ENCODE measurements at places on chromosomes 6 and 20.

DNA sequence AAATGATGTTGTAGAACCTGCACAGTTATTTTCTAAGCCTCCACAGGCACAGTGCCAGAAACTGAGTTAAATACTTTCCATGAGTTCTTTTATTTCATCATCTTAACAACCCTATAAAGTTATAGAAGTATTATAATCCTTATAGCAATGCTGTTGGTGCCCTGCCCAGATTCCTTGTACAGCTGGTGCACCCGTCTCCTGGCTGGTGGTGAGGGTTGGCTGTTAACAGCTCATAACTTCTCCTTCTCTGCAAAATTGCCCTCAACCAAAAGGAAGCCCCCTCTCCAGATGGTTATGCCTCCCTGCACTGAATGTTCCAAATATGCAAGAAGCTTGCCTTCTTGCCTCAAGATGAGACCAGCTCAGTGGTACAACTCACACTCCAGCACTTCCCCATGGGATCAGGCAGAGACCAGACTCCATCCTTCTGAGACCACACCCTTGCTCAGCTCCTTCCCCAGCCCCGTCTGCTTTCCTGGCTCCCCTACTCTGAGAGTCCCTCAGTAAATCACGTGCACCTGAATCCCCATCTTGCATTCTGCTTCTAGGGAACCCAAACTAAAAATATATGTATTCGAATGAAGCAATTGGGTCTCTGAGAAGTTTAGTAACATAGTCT, 304.4 kb upstream of the PLCB4 start:
- H3K4me3 ChIP-seq: no peak overlapping the region
- no peak overlapping the region for H3K27ac ChIP-seq
- no peaks in the 10 kb centered on the region for H3K36me3 ChIP-seq
- no peaks in the 10 kb centered on the region for H3K27me3 ChIP-seq

- H3K4me1 ChIP-seq: peaks cover 3% of the 10 kb centered on the region
- H3K36me3 ChIP-seq: no peaks in the 10 kb centered on the region
- no peak overlapping the region for H3K4me3 ChIP-seq
- no peak overlapping the region for H3K27ac ChIP-seq
Observed at GRCh38 chr6:169726963-169727362, 2.7 kb upstream of the PHF10 start.

- no peak overlapping the region for H3K27ac ChIP-seq
- no peaks in the 10 kb centered on the region for H3K4me1 ChIP-seq
- H3K4me3 ChIP-seq: no peak overlapping the region
- H3K36me3 ChIP-seq: no peaks in the 10 kb centered on the region
- DNase-seq: no peak
Observed at GRCh38 chr20:18430172-18430826, 36.5 kb downstream of the DZANK1 start.

DNA sequence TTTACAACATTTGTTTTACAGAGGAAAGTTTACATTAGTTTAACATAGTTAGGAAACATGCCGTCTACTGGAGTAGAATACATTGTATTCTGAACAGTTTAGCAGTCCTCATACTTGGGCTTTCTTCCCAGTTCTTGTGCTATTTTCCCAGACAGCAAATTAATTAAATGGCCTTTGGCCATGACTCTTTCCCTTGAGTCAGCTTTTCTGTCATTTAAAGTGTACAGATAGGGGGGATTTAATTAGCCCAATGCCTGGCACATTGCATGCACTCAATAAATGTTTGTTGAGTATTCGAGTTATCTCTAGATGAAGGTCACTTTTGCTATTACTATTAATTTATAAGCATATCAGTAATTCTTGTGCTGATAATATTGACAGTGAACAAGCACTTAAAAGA, 1.6 kb downstream of the TMEM244 start:
- H3K27me3 ChIP-seq: no peaks in the 10 kb centered on the region
- H3K36me3 ChIP-seq: no peaks in the 10 kb centered on the region
- no peak overlapping the region for H3K27ac ChIP-seq
- no peak for DNase-seq
- no peak overlapping the region for H3K4me3 ChIP-seq

GRCh38 chr6:158471339-158471738, 88.6 kb upstream of the TMEM181 start:
- no peaks in the 10 kb centered on the region for H3K4me1 ChIP-seq
- no peak overlapping the region for H3K4me3 ChIP-seq
- H3K27ac ChIP-seq: no peak overlapping the region
- H3K36me3 ChIP-seq: no peaks in the 10 kb centered on the region
- H3K27me3 ChIP-seq: no peaks in the 10 kb centered on the region
- no peak for DNase-seq

DNA sequence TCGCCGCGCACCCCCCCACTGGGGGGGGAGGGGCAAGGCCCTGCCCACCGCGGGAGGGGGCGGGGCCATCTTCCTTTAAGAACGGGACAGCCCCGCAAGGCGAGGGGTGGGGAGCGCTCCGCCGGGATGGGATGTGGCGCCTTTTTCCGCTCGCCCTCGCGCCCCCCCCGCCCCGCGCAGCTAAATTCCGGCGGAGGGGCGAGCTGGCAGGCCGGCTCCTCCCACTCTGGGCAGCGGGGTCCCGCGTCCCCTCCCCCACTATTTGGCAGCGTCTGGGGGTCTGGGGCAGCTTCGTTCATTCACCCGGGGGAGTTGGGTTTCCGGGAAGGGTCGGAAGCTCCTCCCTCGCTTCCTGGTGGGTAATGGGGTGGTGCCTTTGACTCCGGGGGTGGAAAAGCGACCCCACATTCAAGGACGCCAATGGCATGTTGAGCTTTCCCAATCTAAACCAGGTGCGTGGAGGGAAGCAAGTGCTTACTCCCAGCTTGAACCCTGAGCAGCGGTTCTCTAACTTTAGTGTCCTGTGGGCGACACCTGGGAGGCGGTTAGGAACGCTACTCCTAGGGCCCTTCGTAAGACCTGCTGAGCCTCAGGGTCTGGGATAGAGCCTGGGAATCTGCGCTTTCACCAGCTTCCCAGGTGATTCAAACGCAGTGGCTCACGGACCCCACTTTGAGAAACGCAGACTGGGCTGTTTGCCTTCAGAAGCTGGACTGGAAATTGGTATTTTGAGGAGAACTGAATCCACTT, 927 bp downstream of the ASXL1 start:
- no peaks in the 10 kb centered on the region for H3K27me3 ChIP-seq
- H3K36me3 ChIP-seq: no peaks in the 10 kb centered on the region
- peak overlapping the region; percentile 96 for H3K4me3 ChIP-seq

DNA sequence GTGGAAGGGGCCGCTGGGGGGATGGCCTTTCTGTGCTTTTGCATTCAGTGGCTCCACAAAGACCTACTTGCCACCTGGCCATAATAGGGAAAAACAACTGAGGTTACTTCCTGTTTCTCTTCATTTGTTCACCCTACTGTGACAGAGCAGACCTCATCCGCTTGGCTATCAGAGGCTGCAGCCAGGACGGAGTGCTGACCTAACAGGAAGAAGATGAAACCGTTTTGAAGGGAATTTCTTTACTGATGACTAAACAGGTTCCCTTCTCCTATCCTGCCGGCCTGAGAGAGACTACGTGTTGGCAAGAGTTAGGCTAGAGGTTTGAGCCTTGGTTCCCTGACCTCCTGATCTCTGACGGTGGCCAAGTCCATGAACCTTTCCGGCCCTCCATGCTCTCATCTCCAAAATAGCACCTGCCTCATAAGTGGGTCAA, 21.3 kb downstream of the PRR18 start:
- H3K4me3 ChIP-seq: no peak overlapping the region
- H3K27ac ChIP-seq: no peak overlapping the region
- H3K27me3 ChIP-seq: no peaks in the 10 kb centered on the region
- H3K36me3 ChIP-seq: no peaks in the 10 kb centered on the region
- H3K4me1 ChIP-seq: no peaks in the 10 kb centered on the region
- no peak for DNase-seq

DNA sequence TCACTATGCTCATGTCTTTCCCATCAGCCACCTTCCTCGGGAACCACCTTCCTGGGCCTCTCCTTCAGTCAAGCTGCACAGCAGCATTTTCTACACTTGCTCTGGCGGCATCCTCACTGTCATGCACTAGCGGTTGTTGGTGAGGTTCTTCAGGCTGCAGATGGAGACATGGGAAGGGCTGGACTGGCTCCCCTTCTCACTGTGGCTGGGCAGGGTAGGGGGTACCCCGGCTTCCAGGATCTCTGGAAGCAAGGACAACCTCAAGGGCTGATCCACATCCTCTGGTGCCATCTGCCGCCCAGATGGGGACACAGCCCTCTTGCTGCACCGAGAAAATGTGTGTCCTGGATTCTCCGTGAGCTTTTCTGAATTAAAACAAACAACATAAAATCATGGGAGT, 180.1 kb upstream of the RNF24 start:
- no peaks in the 10 kb centered on the region for H3K36me3 ChIP-seq
- no peak overlapping the region for H3K4me3 ChIP-seq
- H3K27ac ChIP-seq: no peak overlapping the region
- no peak for DNase-seq
- no peaks in the 10 kb centered on the region for H3K27me3 ChIP-seq

- no peak overlapping the region for H3K4me3 ChIP-seq
- H3K27ac ChIP-seq: no peak overlapping the region
- H3K27me3 ChIP-seq: no peaks in the 10 kb centered on the region
- no peaks in the 10 kb centered on the region for H3K36me3 ChIP-seq
Observed at GRCh38 chr20:4099905-4100675, 84.7 kb upstream of the RNF24 start.

DNA sequence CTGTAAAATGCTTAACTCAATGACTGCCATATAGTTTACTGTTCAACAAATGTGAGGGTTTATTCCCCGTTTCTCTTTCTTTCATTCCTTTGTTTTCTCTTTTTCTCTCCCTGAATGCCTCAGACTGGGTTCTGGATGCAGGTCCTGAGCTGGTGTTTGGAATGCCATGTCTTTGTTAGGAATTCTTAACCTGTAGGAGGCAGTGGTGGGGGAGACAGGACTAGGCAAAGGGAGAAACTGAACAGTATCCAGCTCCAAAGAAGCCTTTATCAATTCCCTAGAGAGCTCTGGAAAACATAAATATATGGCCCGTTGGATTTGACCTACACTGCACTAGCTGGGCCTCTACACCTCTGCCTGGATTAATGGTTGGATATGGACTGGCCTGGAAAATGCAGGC, 621.2 kb upstream of the SLC35B3 start:
- H3K36me3 ChIP-seq: no peaks in the 10 kb centered on the region
- H3K27ac ChIP-seq: no peak overlapping the region
- no peak overlapping the region for H3K4me3 ChIP-seq
- no peaks in the 10 kb centered on the region for H3K27me3 ChIP-seq
- H3K4me1 ChIP-seq: no peaks in the 10 kb centered on the region

DNA sequence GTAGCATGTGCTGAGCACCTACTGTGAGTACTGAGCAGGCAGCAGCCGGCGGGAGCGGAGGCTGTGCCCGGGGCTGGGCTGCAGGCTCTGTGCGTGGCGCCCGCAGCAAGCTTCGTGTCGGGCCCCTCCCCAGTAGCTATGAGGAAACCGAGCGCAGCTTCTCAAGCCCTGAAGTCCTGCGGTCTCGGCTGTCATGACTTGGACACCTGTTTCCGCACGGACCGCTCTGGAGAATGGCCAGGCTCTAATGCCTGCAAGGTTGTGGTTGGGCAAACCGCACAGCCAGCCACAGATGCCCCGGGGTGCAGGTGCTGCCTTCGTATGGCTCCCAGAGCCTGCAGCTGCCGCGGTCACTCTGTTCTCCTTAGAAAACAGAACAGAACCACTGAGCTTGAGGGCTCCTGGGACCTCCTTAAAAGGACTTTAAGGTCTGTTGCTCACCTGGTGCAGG, 33.7 kb downstream of the PYGB start:
- H3K27ac ChIP-seq: no peak overlapping the region
- DNase-seq: peak; percentile 37
- no peaks in the 10 kb centered on the region for H3K4me1 ChIP-seq
- H3K4me3 ChIP-seq: no peak overlapping the region
- no peaks in the 10 kb centered on the region for H3K27me3 ChIP-seq

DNA sequence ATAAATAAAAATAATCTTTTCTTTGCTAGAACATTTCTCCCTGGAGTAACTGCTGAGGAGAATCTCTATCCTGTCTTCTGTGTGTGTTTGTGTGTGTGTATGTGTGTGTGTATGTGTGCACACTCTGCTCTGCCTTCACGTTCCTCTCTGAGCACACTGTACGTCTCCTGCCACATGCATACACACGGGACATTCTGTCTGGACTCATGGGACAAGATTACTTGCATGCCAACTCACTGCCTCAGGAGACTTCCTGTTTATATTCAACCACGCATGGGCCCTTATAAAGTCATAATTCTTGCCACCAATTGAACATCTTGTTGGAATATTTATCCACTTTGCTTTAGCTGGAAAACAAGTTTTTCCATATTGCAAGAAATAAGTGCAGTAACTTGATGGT, 930.6 kb downstream of the KIF16B start:
- DNase-seq: no peak
- H3K27ac ChIP-seq: no peak overlapping the region
- H3K4me1 ChIP-seq: no peaks in the 10 kb centered on the region
- H3K4me3 ChIP-seq: no peak overlapping the region
- H3K27me3 ChIP-seq: no peaks in the 10 kb centered on the region

GRCh38 chr6:113734982-113735381, 122.2 kb upstream of the MARCKS start:
- H3K36me3 ChIP-seq: no peaks in the 10 kb centered on the region
- no peaks in the 10 kb centered on the region for H3K4me1 ChIP-seq
- no peaks in the 10 kb centered on the region for H3K27me3 ChIP-seq
- no peak for DNase-seq

DNA sequence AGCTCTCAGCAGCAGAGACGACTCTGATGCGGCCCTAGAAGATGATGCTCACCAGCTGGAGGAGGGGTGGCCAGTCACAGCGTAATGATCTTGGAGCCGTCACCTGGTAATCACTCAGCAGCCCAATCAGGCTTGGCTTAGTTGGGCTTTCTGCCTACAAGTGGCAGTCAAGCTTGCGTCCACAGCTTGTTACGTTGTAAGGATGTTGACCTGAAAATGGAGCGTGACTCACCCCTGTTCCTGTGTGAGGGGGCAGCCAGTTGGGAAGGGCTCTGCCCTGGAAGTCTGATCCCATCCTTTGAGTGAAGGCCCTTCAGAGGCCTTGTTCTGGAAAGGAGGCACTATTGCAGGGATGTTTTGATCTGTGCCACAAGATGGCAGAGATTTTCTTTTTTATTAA, 49.8 kb downstream of the SPATA2 start:
- H3K4me1 ChIP-seq: no peaks in the 10 kb centered on the region
- H3K27me3 ChIP-seq: no peaks in the 10 kb centered on the region
- H3K36me3 ChIP-seq: no peaks in the 10 kb centered on the region
- no peak overlapping the region for H3K27ac ChIP-seq
- H3K4me3 ChIP-seq: no peak overlapping the region
- no peak for DNase-seq

DNA sequence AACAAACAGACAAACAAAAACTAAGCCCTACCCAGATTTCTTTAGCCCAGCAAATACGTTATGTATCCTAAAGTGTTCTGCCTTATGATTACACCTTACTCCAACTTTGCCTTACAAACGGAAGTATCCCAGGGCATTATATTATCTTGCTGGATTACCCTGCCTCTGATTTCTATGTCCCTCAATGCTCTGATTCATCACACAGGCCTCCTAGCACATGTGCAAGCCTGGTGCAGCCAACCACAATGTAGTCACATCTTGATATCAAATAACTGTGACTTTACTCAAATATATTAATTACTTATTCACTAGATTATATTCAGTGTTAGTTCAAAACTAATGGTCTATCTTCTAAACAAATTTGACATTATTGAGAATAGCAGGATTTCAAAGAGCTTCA, 598.6 kb downstream of the TBC1D32 start:
- H3K27me3 ChIP-seq: no peaks in the 10 kb centered on the region
- H3K4me3 ChIP-seq: no peak overlapping the region
- no peaks in the 10 kb centered on the region for H3K4me1 ChIP-seq
- H3K27ac ChIP-seq: no peak overlapping the region
